ENCODE measurements at places on chromosomes 11 and 22. TPM values are rescaled to one million over a fixed set of nuclear protein-coding genes. Genes with fewer than 3 reads are reported as not detected.

The TRIM49B gene
- not detected for polyA plus RNA-seq

The NXPE1 gene
- not detected for polyA plus RNA-seq

The SRRD gene
- polyA plus RNA-seq: 13.1 TPM

GRCh38 chr11:86191874-86192273, 52.7 kb upstream of the EED start:
- DNase-seq: no peak

GRCh38 chr22:24587251-24587650, 5.6 kb downstream of the LRRC75B start:
- DNase-seq: no peak

- no peak for DNase-seq
These were observed at the start of gene TRIM29 for GRCh38 chr11:120137611-120138521. Gene TRIM29 (minus strand): TSS chr11:120138113. CDS start chr11:120138031, 82 bp downstream.

DNA sequence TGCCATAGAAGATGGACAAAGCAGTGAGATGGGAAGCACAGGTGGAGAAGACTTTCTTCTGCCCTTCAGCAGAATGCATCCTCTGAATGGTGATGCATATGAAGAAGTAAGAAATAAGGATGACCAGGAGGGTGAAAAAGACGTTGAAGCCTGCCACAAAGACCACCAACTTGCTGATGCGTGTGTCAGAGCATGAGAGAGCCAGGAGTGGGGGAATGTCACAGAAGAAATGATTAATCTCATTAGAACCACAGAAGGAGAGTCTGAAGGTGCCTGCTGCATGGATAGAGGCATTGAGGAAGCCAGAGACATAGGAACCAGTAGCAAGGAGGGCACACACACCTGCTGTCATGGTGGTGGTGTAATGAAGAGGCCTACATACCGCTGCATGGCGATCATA, 550 bp downstream of the OR5B21 start:
- DNase-seq: no peak

- no peak for DNase-seq
These were observed 15.0 kb downstream of the CRTAM start for GRCh38 chr11:122853261-122853660.

Measured in BJ (cell line).